ENCODE measurements at places on chromosomes 2 and 18.

DNA sequence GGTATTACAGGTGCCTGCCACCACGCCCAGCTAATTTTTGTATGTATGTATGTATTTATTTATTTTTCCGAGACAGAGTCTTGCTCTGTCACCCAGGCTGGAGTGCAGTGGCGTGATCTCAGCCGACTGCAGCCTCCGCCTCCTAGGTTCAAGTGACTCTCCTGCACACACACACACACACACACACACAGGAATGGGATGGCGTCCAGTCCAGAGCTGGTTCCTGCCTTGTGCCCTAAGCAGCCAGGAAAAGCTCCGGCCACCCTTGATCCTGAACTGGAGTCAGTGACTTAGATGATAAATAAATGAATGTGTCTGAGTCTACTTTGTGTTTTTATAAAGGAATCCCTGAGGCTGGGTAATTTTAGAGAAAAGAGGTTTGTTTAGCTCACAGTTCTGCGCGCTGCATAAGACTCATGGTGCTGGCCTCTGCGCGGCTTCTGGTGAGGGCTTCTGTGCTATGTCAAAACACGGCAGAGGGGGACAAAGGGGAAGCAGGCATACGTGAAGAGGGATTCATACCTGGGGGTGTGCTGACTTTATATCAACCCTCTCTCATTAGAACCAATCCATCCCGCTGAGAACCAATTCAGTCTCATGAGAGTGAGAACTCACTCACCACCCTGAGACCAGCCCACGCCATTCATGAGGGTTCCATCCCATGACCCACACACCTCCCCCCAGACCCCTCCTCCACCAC is 59.7 kb upstream of the PHLPP1 start:
- DNase-seq, result no peak

GRCh38 chr2:96359310-96359709 is 23.7 kb downstream of the NCAPH start:
- no peak for DNase-seq

GRCh38 chr2:128501700-128502099 is 183.0 kb upstream of the HS6ST1 start:
- DNase-seq, result no peak

DNA sequence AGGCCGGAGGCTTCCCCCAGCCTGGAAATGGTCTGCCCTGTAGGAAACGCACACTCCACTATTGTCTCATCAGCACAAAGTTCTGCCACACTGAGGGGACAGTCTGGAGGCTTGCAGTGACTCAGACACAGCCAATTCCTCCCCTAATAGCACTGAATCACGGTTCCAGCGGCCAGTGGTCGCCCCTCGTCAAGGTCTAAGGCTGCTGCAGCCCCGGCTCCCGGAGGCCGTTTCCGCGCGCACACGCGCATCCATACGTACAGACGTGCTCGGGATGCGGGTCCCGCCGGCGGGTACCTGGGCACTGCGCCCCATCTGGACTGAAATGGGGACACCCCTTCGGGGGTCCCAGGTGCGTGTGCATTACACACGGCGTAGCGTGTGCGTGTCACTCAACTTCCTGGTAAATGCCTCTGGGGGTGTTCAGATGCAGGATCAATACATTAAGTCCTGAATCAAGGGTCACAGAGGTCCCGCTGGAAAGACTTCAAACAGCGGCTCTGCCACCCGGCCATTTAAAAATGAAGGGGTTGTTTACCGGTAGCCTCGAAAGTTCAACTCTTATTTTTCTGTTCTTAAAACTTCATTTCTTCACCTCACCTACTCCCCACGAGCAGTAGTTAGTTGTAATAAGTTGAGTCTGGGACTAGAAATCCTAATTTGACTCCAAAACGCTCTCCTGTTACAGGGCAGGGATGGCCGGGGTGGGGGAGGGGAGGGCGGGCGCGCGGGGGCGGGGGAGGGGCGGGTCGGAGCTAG is 572 bp upstream of the ZNF516 start:
- no peak for DNase-seq

- no peak for DNase-seq
Observed at GRCh38 chr2:106566050-106566449, 78.9 kb downstream of the CD8B2 start.
